Retina (tissue), 1 donor: ENCODE measurements at places on chromosomes 5 and 9.

GRCh38 chr5:35162848-35163709, 67.2 kb downstream of the PRLR start:
- no peak for DNase-seq

DNA sequence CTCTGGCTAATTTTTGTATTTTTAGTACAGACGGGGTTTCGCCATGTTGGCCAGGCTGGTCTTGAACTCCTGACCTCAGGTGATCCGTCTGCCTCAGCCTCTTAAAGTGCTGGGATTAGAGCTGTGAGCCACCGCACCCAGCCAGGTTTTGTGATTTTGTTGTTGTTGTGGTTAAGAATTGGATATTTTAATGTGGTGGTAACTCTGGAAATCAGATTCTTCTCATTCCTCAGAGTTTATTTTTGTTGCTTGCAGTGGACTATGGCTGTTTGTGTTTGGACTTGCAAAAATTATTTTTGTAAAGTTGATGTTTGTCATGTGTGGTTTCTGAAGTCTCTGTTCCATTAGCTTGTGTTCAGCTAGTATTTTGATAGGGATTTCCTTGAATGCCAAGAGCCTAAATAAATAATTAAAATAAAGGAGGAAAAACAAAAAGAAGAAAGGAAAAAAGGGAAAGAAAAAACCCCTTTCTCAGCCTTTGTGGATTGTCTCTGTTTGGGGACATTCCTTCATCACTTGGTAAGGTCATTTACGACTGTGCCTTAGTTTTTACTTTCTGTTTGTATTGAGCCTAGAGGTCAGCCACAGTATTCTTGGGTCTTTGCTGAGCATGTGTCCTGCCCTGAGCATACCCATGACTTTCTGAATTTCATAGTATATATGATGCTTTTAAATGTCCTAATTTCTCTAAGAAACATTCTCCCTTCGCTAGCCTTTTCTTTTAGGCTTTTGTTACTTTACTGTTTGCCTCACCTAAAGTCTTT, 37.3 kb downstream of the PBX3 start:
- DNase-seq = no peak

GRCh38 chr5:80565330-80565729, 4.8 kb downstream of the ANKRD34B start:
- no peak for DNase-seq

GRCh38 chr5:39584927-39585326, 160.1 kb upstream of the DAB2 start:
- no peak for DNase-seq

- DNase-seq = no peak
Measured at GRCh38 chr9:69034071-69034470, 1.5 kb upstream of the FXN start.

DNA sequence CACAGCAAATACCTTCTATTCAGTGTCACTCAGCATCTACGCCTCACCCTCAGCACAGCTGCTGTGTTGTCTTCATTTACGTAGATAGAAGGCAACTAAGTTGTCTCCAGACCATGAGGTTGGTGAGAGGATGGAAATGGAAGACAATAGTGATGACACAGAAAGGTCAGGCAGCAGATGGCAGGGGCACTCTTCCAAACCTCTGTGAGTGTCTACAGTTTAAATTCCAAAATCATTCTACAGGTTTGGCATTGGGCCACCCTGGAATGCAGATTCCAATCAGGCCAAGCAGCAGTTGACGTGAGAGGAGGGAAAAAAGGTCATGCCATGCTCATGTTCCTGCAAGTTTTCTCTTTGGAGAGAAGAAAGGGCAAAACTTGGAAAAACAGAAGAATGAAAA, 68.7 kb upstream of the ADAMTSL1 start:
- DNase-seq = no peak

GRCh38 chr9:96299823-96300222, 2.2 kb downstream of the HSD17B3 start:
- no peak for DNase-seq

DNA sequence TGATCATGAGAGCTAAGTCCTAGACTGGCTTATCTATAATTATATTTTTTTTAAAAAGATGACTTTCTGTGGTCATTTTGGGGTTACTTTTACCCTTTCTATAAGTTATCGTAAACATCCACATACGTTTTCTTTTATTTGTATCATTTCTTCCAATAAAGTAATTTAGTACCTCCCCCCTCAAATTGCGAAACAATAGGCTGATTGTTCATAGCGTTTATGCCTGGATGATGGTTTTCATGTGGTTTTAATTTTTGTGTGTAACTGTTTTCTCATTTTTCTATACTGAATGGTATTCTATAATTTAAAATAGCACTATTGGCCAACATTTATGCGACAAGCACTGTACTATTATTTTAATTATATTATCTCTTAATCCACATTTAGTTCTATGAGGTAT, 44.5 kb downstream of the SMC5 start:
- no peak for DNase-seq
